AG08396 (cell line): ENCODE measurements at places on chromosomes 4 and X.

- no peak for DNase-seq
Observed at GRCh38 chr4:15691346-15692135, 9.9 kb downstream of the FAM200B start.

GRCh38 chr4:54197926-54198325 is 31.2 kb upstream of the PDGFRA start:
- no peak for DNase-seq

- no peak for DNase-seq
Observed at GRCh38 chr4:163215896-163216295, 49.2 kb upstream of the NAF1 start.

DNA sequence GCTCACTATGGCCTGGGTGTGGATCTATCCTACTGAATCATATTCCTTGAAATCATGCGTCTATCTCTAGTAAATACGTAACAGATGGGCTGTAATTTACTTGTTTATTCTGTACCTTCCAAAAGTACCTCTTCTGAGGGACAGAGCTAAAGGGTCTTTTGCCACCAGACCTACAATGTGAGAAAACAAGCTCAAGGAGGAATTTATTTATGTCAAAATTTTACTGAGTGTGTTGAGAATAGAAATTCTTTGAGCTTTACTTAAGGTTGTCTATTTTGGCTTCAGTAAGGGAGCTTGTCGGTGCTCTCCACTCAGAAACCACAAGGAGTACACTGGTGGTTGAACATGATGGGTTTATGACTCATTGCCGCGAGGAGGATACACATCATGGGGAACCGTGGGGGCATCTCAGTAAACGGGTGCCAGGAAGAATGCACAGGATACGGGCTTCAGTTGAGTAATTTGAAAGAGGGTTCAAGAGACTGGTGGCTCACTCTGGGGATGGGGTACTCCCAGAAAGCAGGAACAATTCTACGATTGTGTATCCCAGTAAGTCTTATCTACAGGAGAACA is 3.0 kb downstream of the ANK2 start:
- DNase-seq: no peak

GRCh38 chrX:131827935-131828334 is 195.2 kb upstream of the STK26 start:
- no peak for DNase-seq

GRCh38 chr4:89660444-89661172 is 176.4 kb downstream of the SNCA start:
- no peak for DNase-seq

GRCh38 chr4:42391981-42392380 is 5.3 kb upstream of the SHISA3 start:
- DNase-seq: no peak

- DNase-seq: no peak
Observed at GRCh38 chr4:2861631-2862436, 18.2 kb downstream of the ADD1 start.

DNA sequence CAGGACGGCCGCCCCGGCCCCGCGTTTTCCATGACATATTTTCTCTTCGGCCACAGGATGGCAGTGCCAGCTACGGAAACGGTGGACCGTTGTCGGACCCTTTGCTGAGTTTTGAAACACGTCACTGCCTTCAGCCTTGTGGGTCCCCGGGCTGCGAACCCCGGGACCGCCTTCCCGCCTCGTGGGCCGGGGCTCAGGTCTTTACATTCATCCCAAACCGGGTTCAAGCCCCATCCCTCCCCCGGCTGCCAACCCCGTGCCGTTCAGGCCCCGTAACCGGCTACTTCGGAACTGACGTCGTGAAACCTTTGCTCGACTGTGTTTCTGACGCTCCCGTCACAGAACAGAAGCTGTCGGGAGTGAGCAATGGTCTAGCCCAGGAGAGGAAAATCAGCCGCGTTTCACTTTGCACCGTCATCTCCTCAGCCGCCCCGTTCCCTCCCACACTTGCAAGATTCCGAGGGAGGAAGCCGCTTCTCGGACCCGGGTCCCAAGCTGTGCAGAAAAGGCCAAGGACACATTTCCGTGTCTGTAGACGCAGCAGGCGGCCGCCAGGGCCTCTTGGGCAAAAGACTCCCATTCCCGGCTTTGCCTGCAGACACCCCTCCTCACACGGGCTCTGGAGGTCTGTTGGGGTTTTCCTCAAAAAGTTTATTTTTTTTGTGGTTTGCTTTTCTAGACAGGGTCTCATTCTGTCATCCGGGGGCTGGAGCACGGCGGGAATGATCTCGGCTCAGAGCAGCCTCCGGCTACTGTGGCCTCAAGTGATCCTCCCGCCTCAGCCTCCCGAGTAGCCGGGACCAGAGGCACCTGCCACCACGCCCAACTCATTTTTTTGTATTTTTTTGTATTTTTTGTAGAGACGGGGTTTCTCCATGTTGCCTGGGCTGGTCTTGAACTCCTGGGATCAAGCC is 41.4 kb upstream of the PPP2R3B start:
- DNase-seq: peak; percentile 57
